ENCODE measurements at places on chromosomes 6 and 20.

GRCh38 chr6:108501559-108501958, 59.2 kb upstream of the FOXO3 start:
- no peak for DNase-seq

DNA sequence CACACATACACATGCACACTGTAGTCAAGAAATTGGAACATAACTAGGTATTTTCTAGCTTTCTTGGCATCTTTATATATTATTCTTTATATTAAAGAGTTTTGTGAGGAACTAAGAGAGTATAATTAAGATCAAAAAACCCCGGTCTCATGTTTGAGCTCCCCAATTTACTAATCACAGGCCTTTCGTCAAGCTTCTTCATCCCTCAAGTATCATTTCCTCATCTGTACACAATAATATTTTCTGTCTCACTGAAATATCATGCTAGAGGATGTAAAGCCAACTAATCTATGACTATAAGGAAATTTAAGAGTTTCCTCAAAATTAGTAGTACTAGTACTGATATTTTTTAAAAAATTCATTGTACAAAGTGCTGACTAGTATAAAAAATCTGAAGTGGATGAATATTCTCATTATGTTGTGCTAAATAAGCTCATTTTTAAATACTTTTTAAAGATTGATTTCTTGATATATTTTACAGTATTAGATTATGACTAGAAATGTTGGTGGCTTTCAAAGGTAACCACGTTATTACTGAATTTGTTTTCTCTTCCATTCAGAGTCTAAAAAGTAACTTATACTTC, 28.0 kb downstream of the PEX3 start:
- no peak for DNase-seq

- DNase-seq = no peak
These were observed 30.8 kb upstream of the SCRT2 start for GRCh38 chr20:706366-706885.

- no peak for DNase-seq
These were observed 13.9 kb upstream of the TNFRSF6B start for GRCh38 chr20:63682384-63683139.

DNA sequence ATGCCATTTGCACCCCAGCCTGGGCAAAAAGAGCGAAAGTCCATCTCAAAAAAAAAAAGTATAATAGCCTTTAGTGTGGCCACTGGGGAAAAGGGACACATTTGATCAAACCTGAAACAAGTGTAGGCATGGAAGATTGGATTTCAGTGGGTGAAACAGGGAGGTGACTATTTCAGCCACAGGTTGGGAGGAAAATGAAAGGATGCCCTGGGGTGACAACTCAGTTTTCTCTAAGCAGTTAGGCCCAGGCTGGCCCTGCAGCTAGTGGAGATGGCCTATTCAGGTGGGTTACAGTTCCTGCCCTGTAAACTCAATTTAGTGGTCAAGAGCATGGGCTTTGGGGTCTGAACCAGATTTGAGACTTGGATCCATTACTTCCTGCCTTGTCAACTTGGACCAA, 36.4 kb downstream of the SPATA2 start:
- no peak for DNase-seq

GRCh38 chr6:73139681-73140383, 85.5 kb downstream of the KHDC1L start:
- DNase-seq = no peak

DNA sequence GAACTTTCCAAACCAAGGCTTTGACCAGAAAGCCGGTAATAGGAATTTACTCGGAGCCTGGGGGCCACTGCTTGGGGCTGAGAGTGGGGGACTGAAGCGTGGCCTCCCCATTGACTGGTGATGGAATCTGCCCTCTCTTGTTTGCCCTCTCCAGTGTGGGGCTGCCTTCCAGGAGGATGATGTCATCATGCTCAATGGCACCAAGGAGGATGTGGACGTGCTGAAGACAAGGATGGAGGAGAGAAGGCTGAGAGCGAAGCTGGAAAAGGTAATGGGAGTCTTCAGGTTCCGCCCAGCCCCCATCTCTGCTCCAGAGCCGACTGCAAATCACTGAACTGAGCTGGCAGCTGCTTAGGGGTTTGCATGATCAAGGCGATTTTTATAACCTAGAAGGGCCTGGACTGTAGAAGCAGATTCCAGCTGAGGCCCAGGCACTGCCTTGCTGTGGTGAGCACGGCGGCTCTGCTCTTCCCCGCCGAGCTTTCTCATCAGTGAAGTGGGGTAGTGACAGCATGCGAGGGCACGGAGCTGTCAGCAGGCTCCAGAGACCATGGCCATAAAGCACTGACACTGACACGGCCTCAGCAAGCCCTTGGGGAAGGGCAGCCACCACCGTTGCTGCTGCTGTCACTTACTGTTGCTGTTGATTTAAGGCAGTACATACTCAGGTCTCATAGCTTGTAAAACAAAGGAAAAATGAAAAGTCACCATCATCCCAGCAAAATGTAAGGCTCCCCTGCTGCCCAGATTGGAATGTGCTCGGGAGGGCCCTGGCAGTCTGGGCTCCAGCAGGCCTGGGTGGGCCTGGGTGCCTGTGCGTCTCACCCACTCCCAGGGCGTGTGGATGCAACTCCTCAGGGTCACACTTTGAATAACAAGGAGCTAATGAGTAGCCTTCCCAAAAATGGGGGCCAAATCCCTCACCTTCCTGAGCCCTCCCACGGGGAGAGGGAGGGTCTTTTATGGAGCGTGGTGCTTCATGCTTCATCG, 11.1 kb upstream of the FAM209A start:
- DNase-seq = no peak

GRCh38 chr6:46058951-46059350, 43.3 kb upstream of the CLIC5 start:
- DNase-seq = no peak

GRCh38 chr20:62370115-62370806, 3.1 kb upstream of the LAMA5 start:
- no peak for DNase-seq

DNA sequence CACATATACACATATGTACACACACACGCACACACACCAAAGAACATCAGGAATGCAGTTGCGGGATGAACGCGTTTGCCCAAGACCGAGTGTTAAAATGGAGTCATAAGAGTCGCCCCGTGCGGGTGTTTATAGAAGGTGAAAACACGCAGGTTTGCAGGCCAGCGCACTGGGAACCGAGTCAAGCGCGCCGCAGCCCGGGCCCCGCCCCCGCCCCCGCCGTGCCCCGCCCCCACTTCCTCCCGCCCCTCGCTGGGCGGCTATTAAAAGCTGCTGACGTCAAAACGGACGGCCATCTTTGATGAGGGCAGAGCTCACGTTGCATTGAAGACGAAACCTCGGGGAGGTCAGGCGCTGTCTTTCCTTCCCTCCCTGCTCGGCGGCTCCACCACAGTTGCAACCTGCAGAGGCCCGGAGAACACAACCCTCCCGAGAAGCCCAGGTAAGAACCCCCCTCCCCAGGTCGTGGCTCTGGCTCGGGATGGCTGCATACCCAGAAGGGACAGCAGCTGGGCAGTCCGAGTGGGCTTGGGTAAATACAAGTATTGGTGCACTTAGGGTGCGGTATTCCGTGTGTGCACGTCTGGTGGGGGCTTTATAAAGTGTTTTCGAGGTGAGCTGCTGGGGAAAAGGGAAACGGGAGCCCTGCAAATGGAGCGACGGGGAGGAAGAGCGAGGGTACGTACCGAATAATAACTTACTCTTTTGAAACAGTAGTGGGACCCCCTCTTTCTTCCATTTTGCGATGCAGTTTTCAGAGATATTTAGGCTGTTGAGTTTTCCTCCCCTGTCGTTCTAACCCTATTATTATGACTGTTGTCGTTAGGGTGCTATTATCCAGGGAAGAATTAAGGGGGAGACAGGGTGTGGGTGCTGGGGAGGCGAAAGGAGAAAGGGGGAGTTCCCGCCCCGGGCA, at the start of gene SNAP25:
Gene SNAP25 (plus strand): TSS at position 295 of the 916 bp plus-strand sequence. CDS start 56,662 bp downstream, outside the sequence.
- DNase-seq = no peak

GRCh38 chr6:44645276-44645675, 257.8 kb downstream of the CDC5L start:
- no peak for DNase-seq

DNA sequence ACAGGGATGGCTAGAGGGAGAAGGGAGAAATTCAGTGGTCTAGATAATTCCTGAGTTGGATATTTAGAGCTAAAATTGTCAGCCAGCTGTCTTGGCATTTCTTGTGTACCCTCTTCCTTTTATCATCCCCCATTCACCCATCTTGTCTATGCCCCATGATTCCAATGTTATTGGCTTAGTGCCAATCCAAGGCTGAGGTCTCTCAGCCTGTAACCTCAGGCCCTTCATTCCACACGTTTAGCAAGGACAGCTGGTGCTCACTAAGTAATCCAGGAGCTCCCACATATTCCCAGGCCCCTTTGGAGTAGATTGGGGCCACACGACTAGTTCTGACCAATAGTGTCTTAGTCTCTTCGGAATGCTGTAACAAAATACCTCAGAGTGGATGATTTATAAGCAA, 112.4 kb upstream of the ATXN1 start:
- no peak for DNase-seq

DNA sequence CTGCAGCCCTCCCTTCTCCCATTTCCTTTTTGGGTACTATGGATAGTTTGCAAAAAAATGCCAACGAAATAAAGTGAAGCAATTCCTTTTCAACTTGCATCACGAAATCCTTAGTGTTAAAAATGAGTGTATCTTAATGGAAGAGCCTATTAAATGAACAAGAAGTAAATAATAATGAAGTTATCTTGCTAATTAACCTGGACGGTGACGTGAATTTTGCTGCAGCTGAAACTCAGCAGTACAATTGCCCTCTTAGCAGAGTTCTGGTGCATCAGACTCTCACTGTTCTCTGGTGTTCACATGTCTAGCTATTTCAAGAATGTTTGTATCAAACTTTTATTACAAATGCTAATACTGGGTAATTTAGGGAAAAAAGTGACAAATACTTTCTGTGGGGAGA, 119.7 kb upstream of the HDAC2 start:
- no peak for DNase-seq

- no peak for DNase-seq
These were observed 627 bp upstream of the LY6G6C start for GRCh38 chr6:31722173-31722572.

DNA sequence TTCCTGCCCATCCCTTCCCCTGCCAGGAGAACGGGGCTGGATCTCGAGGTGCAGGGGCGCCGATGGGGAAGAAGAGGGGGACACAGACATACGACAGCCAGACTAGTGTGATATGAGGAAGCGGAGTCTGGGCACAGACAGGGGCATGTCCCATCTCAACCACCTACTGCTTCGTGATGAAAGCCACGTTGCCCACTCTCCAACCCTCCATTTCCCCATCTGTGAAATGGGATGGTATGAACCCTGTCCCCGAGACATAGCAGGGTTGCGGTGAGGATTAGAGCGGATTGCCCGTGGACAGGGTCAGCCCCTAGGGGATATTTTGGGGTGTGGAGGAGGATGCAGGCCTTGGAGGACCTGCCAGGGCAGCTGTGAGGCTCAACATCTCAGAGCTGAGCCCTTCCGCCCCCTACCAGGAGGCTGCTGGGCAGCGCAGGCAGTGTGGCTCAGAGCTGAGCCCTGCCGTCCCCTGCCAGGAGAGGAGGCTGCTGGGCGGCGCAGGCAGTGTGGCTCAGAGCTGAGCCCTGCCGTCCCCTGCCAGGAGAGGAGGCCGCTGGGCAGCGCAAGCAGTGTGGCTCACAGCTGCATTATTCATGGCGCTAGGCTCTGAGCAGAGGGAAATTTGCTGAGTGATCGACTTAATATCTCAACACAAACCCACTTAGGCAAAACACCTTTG, 71.7 kb downstream of the GRM4 start:
- no peak for DNase-seq

GRCh38 chr6:63347599-63347998, 27.8 kb upstream of the LGSN start:
- no peak for DNase-seq

GRCh38 chr6:54102238-54102637, 9.0 kb upstream of the MLIP start:
- DNase-seq = no peak

GRCh38 chr6:16352821-16353438, 114.5 kb downstream of the GMPR start:
- DNase-seq = no peak

DNA sequence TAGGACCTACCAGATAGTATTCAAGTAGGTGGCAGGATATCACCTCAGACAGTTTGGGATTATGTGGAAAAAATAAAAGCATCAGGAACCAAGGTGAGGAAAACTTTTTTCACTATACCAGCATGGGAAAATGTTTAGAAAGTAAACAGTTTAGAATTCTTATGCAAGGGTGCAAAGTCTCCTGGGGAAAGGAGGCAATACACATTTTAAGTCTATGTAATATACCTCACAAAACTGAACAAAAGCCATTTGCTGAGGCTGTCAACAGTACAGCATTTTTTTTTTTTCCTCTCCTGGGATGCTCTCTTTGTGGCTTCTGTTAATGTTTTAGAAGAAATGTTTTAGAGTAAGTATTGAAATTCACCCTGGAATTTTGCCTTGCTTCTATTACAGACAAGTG, 73.5 kb downstream of the PHF3 start:
- no peak for DNase-seq

DNA sequence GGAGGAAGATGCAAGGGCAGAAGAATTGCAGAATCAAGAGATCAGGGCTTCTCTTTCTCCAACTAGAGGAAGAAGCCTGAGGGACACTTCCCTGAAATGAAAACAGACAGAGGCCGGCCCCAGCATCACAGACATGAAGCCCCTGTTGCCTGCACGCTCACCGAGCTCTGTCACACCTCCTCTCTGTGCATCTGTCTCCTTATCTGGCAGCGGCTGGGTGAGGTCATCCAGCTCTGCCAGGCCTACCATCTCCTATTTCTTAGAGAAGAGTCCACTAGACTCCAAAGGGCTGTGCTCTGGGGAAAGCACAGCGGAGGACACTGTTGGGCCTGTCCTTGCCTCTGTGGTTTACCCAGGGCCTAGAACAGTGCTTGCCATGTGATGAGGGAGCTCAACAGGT, 71.9 kb upstream of the MLN start:
- DNase-seq = no peak

DNA sequence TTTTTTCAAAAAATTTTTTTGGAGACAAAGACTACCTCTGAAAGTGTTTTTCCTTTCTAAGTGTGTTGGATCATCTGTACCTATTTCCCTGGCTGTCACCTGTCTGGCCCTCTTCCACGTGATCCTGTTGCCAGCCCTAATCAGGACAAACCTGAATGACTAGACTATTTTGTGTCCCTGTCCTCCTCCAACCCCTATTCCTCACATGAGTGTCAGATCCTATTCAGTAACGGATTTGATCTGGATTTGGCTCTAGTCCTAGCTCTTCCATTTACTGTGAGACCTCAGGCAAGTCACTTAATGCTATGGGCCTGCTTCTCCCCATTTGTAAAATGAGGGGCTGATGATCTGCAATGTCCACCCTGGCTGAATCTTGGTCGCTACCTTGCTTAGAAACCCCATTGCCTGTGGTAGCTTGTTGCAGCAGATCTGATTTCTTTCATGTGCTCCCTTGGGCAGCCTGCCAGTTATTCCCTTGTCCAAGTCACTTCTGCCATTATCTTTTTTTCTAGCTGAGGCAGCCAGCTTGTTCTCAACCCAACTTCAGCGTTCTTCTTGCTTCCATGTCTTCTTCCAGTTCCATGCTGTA, 4.8 kb downstream of the PHF20 start:
- no peak for DNase-seq
